ENCODE measurements at places on chromosomes 5 and 9.

- no peak for DNase-seq
Measured at GRCh38 chr5:31107091-31107518, 86.4 kb upstream of the CDH6 start.

DNA sequence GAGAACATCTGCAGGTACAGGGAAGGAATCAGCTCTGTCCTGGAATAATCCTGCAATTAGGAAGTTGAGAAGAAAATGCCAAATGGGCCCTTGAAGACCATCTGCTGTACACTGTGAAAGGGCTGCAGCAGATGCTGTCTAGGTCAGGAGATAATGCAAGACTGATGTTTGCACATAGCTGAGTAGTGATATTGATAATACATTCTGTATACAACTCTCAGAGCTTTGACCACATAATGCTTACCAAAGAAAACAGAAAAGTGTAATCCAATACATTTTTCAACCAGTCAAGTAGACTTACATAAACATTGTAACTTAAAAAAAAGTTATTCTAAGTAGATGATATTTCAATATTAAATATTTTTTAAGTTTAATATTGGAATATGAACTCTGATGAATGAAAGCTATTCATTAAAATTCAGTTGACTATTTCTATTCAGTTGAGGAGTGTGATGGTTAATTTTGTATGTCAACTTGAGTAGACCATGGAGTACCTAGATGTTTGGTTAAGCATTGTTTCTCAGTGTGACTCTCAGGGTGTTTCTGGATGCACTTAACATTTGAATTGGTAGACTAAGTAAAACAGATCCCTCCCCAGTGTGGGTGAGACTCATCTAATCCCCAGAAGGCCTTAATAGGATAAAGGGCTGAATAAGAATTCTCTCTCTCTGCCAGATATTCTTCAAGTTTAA lies 380.1 kb upstream of the PRR16 start:
- DNase-seq = no peak

DNA sequence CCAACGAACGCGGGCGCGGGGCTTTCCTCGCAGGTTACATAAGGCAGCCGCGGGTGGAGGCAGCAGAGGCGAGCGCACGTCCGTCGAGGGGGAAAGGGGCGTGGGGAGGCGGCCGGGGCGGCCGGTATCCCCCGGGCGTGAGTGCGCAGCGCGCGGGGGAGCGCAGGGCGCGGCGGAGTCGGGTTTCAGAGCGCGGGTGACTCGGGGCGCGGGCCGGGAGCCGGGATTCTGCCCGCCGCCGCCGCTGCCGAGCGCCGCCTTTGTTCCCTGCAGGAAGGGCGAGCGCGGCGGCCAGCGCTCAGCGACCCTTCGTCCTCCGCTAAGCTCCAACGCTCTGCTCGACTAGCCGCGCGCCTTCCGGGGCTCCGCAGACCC lies at the start of gene COL15A1:
Gene COL15A1, plus strand, starts transcription at position 226 of the 375 bp plus-strand sequence. CDS start 155 bp downstream, outside the sequence.
- DNase-seq = no peak

- DNase-seq = no peak
Measured at GRCh38 chr5:88678770-88679381, 204.1 kb downstream of the MEF2C start.
